T-helper 2 cell treated with Interferon-gamma antibody and Interleukin-4, amounts not matched to agents 5 μg/mL and 100 μg/mL, for 36 hours (primary cell): ENCODE measurements at places on chromosomes 5 and 9.

DNA sequence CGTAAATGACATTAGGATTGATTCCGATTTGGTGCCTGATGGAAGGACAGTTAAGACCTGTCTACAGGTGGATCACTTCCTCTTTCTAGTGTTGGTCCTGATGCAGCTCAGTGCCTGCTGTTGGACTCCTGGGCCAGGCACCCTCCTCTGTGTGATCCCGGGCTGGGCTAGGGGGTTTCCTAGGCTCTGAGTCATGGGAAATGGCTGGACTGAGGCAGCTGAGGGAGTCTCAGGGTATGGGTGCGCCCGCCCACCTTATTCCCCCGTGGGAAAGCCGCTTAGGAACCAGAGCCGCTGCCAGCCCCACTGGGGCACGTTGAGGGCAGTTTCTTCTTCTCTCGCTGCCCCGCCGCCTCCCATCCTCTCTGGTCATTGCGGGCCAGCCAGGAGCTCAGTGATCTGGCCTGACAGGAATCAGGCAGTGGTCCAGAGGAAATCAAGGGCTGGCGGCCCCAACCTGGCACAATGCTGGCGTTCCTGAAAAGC, 12.9 kb downstream of the TCF7 start:
- peaks cover 8% of the 10 kb centered on the region for H3K27me3 ChIP-seq
- no peak overlapping the region for H3K4me3 ChIP-seq
- DNase-seq = no peak

DNA sequence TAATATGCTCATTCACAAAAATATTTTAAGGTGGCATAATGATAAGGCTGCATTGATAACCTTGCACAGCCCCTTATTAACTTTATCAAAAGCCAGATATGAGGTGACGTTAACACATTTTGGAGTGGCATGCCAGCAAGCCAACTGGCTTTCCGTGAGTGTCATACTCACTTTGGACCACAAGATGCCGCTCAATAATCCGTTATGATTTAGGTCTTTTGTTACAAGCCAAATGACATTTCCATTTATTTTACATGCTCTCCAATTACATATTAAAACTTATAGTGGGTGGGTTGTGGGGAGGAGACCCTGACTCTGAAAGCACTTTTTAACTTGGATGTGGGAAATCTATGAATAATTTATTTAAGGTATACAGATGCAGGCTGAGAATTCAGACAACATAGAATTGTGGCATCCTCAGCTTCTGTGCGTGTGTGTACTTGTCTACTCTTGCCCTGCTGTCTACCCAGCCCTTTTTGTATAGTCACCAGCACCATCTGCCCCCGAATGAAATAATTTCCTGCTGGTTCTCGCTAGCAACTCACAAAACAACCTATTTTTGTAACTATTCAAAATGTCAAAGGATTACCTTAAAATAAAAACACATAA, 305.1 kb downstream of the PSAT1 start:
- H3K4me3 ChIP-seq = no peak overlapping the region
- no peaks in the 10 kb centered on the region for H3K4me1 ChIP-seq

DNA sequence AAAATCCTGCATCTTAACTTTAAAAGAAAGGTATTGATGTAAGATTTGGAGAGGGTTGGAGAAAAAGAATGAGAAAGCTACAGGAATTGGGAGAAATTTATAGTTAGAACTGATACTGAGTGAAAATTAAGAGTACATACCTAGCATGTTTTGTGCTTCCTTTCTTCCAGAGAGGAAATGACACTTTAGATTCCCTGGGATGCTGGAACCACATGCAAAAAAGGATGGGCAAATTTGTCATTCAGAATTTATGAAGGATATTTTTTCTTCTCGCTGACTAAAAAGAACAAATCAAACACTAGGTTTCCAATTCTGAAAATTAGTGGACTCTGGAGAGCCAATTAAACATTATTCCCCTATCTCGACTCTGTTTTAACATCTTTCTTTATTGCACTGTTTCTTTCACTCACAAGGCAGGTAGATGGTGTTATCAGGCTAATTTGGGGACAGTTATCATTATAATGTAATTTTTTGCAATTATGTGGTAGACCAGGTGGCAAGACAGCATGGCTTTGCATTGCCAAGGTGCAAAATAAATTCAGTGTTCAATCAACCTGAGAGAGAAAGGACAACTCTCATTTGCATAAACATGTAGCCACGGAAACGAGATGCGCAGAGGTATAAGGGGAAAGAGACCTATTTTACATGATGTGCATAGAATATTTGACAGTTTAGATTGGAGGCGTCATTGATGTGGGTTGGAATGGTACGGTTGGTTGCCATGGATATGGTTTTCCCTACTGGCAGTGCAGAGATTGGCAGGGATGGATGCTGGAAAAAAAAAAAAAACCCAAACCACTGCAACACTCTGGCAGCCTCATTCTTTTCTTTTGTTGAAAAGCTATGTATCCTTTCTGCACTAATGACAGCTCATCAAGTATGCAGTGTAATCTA, 320.4 kb upstream of the CCNH start:
- H3K4me3 ChIP-seq = no peak overlapping the region
- no peak overlapping the region for H3K27ac ChIP-seq
- no peaks in the 10 kb centered on the region for H3K36me3 ChIP-seq
- H3K27me3 ChIP-seq = no peaks in the 10 kb centered on the region

DNA sequence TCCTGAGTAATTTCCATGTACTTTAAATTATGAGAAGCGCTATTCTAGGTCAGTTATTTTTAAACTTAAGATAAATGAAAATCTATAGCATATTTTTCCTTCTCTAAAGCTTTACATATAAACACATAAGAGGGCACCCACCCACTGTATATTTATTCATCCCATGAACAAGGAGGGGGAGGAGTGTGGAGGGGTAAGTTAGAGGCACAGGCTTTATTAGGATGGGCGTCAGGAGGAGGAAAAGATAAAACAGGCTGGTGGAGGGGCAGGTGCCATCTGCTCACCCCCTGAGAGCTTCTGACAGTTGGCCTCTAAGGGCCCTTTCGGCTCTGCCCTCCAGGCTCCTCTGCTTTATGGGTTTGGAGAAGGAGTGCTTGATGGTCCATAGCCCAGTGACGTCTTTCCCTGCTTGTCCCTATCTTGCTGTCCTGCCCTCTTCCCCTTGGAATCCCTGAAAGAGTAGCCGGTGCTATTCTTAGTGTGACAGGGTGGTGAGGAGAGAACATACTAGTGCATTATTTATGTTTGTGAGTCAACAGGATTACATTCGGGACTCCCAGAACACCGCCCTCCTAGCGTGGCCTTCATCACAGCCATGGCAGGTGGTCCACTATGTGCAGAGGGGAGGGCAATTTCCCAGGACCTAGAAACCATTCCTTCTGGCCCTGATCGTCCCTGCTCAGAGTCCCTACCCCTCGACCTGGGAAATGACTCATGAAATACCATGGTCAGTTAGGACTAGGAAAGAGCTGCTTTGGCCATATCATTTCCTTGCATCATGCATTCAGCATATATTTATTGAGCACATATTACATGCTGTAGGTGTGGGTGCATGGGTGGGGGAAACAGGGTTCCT, 7.9 kb upstream of the SYNPO start:
- peaks cover 9% of the 10 kb centered on the region for H3K27me3 ChIP-seq
- no peak for DNase-seq
- no peak overlapping the region for H3K4me3 ChIP-seq
- H3K36me3 ChIP-seq = no peaks in the 10 kb centered on the region

DNA sequence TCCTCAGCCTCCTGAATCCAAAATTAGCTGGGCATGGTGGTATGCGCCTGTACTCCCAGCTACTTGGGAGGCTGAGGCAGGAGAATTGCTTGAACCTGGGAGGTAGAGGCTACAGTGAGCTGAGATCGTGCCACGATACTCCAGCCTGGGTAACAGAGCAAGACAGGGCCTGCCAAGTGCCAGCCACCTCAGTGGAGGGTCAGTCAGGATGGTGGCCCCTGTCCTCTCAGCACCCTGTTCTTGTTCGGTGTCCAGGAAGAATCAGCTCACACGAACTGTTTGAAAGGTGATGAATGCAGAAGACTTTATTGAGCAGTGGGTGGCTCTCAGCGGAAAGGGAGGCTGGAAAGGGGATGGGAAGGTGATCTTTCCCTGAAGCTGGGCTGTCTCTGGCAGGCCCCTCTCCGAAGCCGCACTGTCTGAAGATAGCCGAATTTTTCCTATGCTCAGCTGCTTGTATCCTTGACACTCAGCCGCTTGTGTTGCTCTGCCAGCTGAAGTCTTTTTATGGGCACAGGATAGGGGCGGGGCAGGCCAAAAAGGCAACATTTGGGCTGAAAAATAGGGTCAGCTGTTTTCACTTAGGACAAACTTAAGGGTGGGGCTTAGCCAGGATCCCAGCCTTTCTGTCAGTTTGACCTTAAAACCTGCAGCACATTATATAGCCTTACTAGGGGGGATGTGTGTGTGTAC, 50.9 kb downstream of the UBE2R2 start:
- H3K36me3 ChIP-seq = peaks cover 8% of the 10 kb centered on the region
- H3K4me3 ChIP-seq = no peak overlapping the region

DNA sequence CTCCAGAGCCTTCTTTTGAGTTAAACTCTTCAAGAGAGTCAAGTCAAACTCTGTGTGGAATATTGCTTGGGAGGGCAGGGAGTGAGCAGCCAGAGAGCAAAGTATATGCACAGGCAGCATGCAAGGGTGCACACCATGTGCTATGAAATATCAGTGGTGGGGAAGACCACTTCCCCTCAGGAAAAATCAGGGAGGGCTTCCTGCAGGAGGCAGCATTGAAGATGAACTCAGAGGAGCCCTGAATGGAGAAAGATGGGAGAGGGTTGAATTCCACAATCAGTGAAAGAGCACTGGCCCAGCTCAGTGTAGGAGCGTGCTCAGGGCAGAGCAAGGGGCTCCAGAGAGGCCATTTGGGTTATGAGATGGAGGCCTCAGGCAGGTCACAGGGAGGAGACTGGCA, 41.9 kb downstream of the CCDC180 start:
- no peaks in the 10 kb centered on the region for H3K27me3 ChIP-seq
- no peaks in the 10 kb centered on the region for H3K36me3 ChIP-seq
- no peak overlapping the region for H3K27ac ChIP-seq
- no peak for DNase-seq
- H3K4me3 ChIP-seq = no peak overlapping the region

DNA sequence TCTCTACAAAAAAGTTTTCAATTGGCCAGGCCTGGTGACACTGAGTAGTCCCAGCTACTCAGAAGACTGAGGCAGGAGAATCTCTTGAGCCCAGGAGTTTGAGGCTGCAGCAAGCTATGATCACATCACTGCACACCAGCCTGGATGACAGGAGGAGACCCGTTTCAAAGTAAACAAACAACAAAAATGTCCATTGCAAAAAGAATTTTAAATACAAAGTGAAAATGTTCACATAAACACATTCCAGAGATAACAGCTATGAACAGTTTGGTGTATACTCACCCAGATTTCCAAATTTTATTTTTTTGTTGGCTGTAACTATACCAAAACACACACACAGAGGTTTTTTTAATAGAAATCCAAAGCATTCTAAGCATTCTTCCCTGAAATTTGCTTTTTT, 39.8 kb downstream of the ADRA1B start:
- peaks cover 4% of the 10 kb centered on the region for H3K27me3 ChIP-seq

DNA sequence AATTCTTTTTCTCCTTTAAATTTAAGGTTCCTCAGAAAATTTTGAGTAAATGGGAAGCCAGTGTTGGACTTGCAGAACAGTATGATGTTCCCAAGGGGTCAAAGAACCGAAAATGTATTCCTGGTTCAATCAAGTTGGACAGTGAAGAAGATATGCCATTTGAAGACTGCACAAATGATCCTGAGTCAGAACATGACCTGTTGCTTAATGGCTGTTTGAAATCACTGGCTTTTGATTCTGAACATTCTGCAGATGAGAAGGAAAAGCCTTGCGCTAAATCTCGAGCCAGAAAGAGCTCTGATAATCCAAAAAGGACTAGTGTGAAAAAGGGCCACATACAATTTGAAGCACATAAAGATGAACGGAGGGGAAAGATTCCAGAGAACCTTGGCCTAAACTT, 76.0 kb downstream of the NSD1 start:
- no peak for DNase-seq
- H3K27me3 ChIP-seq = no peaks in the 10 kb centered on the region
- no peaks in the 10 kb centered on the region for H3K4me1 ChIP-seq
- peaks cover 52% of the 10 kb centered on the region for H3K36me3 ChIP-seq

- H3K27ac ChIP-seq = no peak overlapping the region
- no peaks in the 10 kb centered on the region for H3K36me3 ChIP-seq
- no peaks in the 10 kb centered on the region for H3K27me3 ChIP-seq
- no peak overlapping the region for H3K4me3 ChIP-seq
Measured at GRCh38 chr9:4220346-4220745, 79.5 kb downstream of the GLIS3 start.

GRCh38 chr5:111238431-111239225, 14.4 kb downstream of the CAMK4 start:
- peak overlapping the region; percentile 90 for H3K27ac ChIP-seq
- peak overlapping the region; percentile 63 for H3K4me3 ChIP-seq
- no peaks in the 10 kb centered on the region for H3K27me3 ChIP-seq
- no peak for DNase-seq

DNA sequence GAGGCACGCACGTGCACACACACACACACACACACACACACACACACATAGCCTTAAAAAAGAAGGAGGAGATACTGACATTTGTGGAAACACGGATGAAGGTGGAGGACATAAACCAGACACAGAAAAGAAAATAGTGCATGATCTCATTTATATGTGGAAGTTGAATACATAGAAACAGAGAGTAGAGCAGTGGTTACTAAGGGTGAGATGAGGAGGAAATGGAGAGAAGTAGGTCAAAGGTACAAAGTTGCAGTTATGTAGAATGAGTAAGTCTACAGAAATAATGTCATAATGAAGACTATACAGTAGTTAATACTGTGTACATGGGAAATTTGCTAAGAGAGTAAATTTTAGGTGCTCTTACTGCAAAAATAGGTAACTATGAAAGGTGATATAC, 412.2 kb upstream of the CDH9 start:
- H3K27me3 ChIP-seq = no peaks in the 10 kb centered on the region
- H3K36me3 ChIP-seq = no peaks in the 10 kb centered on the region
- H3K27ac ChIP-seq = no peak overlapping the region
- DNase-seq = no peak
- H3K4me1 ChIP-seq = no peaks in the 10 kb centered on the region

DNA sequence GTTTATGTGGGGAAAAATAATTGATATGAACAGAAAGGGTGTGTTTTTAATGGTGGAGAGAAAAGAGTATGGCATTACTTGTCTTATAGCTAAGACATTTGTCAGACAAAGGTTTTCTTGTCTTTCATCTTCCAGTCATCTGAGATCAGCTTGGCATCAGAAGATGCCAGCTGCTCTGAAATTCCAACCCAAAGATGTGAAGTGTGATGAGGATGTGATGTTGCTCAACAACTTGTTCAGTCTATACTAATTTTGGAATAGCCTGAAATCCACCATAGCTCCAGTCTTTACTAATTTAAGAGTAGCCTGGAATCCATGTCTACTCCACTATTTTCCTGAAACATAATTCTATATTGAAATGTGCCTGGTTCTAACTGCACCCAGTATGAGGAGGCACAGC, 182.3 kb downstream of the CFAP90 start:
- H3K27ac ChIP-seq = no peak overlapping the region
- H3K27me3 ChIP-seq = no peaks in the 10 kb centered on the region
- H3K4me1 ChIP-seq = no peaks in the 10 kb centered on the region
- no peak overlapping the region for H3K4me3 ChIP-seq
